ENCODE measurements at places on chromosomes 2 and 18. TPM values are rescaled to one million over a fixed set of nuclear protein-coding genes. Genes with fewer than 3 reads are reported as not detected.

The IL1F10 gene
- total RNA-seq: not detected

The ACOXL gene
- total RNA-seq: not detected

The UCN gene
- not detected for total RNA-seq

The CLEC4F gene
- not detected for total RNA-seq

The PROM2 gene
- not detected for total RNA-seq

DNA sequence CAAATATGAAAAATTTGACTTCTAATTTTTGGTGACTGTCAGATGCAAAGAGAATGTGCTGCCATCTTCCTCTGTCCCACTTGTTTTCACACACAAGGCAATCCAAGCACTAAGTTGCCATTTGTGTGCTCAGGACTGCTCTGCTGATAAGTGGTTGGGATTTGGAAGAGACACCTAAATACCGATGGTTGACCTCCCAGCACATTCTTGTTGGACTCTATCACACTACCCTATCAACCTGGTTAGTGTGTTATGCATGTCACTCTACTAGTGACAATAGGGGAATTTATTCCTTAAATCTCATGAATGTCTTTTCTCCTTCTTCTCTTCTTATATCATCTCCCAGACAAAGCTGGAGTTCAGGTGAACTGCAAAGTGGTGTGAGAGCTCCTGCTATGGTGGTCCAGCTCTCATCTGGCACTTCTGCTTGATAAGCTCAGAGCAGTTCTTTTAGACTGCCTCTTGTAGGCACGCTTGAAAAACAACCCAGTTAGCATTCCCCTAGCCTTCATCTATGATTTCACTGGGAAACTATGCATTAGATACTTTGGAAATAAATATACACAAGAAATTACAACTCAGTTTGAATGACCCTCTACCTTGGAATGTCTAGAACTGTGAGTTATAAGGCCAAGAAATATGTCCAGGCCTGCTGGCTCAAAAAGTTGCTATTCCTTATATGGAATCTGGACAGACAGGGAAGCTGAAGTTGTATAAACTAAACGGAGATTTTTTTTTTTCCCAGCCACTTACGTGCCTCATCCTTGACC, 404.8 kb downstream of the MEIS1 start:
- DNase-seq: peak; percentile 100

- DNase-seq: peak; percentile 26
These were observed 854.3 kb upstream of the ACVR2A start for GRCh38 chr2:146990311-146991054.

GRCh38 chr2:122755281-122755780, 999.9 kb downstream of the TSN start:
- DNase-seq: no peak

- no peak for DNase-seq
These were observed 349.2 kb downstream of the ADCYAP1 start for GRCh38 chr18:1253827-1254226.

GRCh38 chr2:126665483-126665882, 9.5 kb downstream of the GYPC start:
- no peak for DNase-seq

- DNase-seq: no peak
These were observed 59.1 kb upstream of the WIPF1 start for GRCh38 chr2:174656676-174657176.

DNA sequence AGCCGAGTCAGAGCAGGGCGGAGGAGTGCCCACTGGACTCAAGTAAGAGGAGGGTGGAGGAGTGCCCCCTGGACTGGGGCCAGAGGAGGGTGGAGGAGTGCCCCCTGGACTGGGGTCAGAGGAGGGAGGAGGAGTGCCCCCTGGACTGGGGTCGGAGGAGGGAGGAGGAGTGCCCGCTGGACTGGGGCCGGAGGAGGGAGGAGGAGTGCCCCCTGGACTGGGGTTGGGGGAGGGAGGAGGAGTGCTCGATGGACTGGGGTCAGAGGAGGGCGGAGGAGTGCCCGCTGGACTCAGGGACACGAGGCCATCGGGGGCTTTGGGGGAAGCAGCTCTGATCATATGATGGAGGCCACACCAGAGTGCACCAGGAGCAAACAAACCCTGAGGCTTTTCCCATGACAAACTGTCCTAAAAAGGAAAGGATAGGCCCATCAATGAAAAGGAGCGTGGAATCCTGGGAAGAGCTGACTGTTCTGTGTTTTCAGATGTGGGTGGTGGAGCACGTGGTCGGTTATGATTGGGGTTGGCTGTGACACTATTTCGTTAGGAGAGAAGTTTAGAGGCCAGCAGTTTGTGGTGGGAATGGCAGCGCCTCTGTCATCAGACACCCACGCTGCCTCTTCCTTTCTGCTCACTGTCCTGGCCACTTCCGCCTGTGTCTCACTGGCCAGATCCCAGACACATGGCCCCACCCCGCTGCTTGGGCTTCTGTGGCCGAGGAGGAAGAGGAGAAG, 24.5 kb upstream of the HPCAL1 start:
- DNase-seq: peak; percentile 42

- peak; percentile 46 for DNase-seq
These were observed 81.2 kb downstream of the ADD2 start for GRCh38 chr2:70686577-70687460.

DNA sequence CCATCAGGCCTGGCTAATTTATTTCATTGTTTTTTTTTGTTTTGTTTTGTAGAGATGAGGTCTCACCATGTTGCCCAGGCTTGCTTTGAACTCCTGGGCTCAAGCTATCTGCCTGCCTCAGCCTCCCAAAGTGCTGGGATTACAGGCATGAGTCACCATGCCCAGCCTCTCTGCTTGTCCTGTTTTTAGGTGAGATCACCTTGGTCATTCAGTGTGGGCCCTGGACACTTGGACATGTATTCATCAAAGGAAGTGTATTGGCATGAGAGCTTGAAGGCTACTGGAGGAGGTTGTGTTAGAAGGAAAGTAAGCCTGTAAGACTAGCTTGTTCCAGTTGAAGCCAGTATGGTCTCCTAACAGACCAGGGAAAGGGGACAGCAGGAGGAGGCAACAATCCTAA, 229.2 kb upstream of the RGPD4 start:
- DNase-seq: no peak

- DNase-seq: no peak
These were observed 205.5 kb upstream of the HS6ST1 start for GRCh38 chr2:128524183-128524582.

GRCh38 chr2:10597956-10598355, 91.8 kb downstream of the NOL10 start:
- DNase-seq: no peak

- DNase-seq: no peak
These were observed 127.8 kb downstream of the TRIB2 start for GRCh38 chr2:12844511-12844910.

DNA sequence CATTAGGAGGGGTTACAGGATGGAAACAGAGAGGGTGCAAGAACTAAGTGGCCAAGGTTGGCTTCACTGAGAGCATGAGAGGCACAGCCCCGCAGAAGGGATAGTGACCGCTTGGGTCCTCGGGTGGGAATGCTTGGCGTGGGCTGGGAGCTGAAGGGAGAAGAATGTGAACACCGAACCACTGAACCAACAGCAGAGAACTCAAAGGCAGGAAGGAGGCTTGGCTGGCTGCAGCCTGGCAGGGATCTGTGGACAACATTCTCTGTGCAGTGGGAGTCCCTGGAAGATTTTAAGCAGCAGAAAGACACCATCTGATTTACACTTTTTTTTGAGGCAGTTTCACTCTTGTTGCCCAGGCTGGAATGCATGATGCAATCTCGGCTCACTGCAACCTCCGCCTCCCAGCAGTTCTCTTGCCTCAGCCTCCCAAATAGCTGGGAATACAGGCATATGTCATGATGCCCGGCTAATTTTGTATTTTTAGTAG, 33.9 kb downstream of the SOWAHC start:
- no peak for DNase-seq

- peak; percentile 76 for DNase-seq
These were observed 430.4 kb downstream of the LPIN1 start for GRCh38 chr2:12176623-12177454.

DNA sequence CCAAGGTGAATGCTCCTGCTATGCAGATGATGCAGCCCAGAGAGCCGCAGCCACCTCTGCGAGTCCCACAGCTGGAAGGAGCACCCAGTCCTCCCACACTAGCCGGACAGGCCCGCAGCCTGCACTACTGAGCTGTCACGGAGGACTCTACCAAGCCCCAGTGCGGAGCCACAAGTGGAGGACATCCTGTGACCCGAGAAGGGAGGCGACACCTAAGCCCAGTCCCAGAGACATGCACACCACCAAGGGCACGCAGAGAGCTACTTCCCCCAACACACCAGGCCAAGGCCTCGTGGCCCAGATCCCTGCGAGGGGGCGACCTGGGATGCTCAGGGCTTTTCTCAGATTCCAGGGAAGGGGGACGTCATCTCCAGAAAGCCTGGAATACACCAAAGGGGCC, 12.9 kb downstream of the HS1BP3 start:
- no peak for DNase-seq

- DNase-seq: no peak
These were observed 339.0 kb downstream of the SATB2 start for GRCh38 chr2:199118673-199119112.

- no peak for DNase-seq
These were observed 70.3 kb downstream of the CERKL start for GRCh38 chr2:181586569-181587081.

GRCh38 chr18:10482363-10482984, 28.0 kb downstream of the APCDD1 start:
- no peak for DNase-seq

DNA sequence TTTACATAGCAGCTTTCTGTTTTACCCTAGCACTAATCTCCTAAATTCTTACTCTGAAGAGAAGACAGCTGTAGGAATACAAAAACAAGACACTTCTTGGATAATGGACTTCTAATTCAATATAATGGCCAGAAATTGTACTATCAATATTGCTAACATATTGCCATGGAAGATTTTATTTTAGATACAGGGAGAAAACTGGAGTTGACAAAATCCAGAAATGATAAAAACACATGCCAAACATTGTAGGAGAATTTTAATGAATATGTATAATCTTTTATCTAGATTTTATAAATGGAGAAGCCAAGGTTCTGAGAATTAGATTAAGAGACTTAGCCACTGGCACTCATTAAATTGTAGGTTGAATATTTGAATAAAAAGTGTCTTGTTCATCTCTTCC, 1838.8 kb upstream of the LRRTM1 start:
- no peak for DNase-seq

GRCh38 chr18:56043641-56044061, 455.7 kb upstream of the TCF4 start:
- DNase-seq: no peak

GRCh38 chr2:33011941-33012340, 65.2 kb downstream of the LTBP1 start:
- DNase-seq: no peak

- DNase-seq: no peak
These were observed 59.0 kb downstream of the BIN1 start for GRCh38 chr2:127047716-127048617.

DNA sequence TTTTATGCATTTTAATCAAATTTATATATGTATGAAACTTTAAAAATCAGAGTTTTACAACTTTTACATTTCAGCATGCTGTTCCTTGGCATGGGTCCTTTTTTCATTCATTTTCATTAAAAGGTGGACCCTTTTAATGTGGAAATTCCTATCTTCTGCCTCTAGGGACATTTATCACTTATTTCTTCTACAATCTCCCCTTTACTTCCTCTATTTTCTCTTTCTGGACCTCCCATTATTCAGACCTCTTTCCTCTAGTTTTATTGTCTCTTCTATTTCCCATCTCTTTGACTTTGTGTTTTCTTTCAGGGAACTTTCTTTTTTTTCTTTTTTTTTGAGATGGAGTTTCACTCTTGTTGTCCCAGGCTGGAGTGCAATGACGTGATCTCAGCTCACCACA, 5.7 kb downstream of the PROC start:
- no peak for DNase-seq

DNA sequence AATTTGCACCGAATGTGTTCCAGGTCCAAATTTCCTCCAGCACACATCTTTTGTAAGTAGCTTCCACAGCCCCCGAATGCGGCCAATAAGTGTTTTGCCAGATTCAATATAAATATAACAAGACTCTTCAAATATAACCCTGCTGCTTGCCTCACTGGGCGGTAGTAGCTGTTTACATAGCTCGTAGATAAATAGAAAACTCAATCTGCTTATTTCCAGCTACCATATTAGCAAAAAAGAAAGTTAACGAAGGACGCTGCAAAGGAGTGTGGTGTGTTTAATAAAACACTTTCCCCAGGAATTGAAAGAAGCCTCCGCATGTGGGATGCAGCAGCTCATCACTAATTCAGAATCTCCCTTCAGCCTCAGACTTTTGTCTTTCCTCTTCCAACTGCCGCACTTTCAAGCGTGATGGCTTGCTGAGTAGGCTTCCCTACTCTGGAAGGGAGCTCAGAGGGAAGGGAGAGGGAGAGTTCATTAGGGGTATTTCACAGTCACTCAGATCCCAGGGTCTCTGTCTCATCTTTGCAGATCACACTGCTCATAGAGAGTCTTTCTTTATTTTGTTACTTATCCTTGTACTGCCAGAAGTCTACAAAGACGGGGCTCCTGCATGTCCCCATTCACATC, 367.0 kb downstream of the RND3 start:
- DNase-seq: no peak

DNA sequence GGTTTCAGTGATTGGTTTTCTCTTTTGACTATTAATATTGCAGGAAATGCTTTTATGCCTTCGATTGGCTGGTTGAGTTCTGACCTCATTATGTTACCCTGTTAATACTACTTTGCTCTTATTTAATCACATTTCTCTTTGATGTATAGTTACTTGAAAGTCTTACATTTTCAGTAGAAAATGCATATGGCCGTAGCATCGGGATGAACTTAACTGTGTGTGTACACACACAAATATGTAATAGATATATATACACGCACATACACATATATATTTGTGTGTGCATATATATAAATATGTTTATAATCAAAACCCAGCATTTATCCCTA, 1.6 kb downstream of the EPC2 start:
- DNase-seq: no peak

DNA sequence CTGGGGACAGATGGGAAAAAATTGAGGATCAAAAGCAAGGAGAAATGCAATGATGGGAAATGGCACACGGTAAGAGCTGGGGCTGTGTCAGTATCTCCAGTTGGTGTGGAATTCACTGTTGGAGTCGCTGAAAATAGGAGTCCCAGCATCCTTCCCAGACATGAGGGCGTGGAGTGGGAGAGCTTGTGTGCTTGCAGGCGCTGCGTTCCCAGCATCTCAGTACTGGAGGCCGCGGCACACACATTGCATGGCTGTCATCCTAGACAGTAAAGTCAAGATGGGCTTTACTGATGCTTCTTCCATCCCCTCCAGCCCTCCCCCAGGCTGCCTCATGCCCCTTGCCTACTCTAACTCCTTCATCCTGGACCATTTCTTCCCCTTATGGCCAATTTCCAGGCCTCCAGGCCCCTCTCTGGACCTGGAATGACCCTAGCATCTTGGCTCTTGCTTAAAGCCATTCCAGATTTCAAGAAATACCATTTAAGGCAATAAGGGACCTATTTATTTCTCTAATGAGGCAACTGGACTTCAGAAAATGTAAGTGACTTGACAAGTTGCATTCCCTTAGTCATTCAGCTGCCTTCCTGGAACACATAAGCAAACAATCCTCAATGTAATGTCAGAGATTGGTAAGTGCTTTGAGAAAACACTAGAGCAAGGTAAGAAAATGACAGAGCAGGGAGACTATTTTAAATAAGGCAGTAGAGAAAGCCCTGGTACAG, 70.5 kb upstream of the TTC39C start:
- peak; percentile 90 for DNase-seq

All from IMR-90 (cell line).